Effector memory CD4-positive, alpha-beta T cell (primary cell): ENCODE measurements at places on chromosomes 1 and 21.

DNA sequence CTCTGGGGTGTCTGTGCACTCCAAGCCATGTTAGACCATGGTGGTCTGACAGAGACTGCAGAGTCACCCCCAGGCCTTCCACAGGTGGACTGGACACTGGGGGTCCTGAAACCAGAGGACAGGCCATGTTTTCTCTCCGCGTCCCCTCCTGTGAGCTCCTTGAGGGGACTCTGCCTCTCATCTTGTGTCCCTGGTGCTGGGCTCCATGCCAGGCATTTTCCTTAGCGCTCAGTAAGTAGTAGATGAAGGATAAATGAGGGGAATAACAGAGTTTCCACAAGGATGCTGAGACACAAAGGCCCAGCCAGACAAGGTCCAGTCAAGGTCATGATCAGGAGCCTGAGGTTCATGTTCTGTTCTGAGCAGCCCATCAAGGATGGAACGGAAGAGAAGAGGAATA lies 57.4 kb downstream of the FAM163A start:
- no peak for DNase-seq

DNA sequence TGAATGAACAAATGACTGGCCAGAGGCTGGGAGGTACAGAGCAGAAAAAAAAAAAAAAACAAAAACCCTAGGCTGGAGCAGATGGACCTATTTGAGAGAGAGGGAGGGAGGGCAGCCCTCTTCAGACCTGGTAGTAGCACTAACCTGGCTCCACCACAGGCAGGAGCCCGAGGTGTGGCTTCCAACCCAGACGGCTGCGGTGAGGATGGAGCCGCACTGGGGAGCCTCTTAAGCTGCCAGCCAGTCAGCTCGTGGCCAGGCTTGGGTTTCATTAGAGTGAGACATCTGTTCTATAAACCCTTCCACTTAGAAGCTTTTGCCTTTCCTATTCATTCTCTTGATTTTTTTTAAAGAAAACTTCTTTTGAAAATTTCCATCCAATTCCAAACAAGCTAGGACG lies 16.8 kb downstream of the LGR6 start:
- DNase-seq: no peak

DNA sequence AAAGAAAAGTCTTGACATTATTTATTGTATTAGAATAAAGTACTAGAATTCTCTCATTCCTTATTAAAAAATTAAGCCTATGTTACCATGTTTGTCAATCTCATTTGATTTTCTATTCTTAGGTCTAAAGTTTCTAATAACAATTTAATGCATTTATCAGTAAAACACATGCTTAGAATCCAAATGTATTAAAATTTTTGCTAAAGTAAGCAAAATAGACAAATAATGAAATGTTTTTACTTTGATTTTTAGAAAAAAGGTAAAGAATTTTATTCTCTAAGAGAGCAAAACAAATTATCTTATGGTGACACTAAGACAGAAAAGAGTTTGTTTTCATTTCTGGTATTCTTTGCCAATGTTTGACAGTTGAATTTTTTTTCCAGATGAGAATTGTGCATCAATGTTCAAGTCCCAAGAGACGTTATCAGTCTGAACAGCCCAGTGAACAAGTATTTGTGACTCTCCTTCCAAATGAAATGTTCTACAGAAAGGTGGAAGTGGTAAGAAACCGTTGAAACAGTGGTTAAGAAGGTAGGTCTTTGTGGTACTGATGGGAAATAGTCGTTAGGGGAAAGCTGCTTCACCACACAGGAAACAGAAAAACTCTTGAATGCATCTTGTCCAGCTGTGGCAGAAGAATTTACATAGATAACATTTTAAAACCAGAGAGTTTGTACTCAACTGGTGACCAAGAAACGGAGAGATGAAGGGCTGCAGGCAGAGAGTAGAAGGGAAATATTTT lies 402.5 kb downstream of the PTPRC start:
- no peak for DNase-seq

DNA sequence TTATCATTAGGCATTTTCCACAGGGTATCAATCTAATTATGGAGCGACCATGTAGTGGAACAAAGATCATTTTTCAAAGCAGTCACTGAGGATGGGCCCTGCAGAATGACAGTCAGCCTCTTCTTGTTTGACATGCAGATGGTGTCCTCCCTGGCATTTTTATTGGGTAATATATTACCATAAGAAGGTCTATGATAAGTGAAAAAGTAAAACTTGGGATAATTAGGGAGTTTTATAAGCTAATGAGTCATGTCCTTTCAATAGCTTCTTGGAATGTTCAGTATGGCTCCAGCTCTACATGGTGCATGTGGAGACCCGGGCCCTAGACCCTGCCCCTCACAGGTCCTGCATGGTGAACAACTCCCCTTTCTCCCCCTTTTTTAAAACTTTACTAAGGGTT lies 232.2 kb upstream of the COA6 start:
- DNase-seq: no peak
